Endodermal cell (in vitro differentiated cells): ENCODE measurements at places on chromosomes 5 and 9.
A peak's percentile ranks its signal among the peaks of the same experiment; 100 is the strongest.

GRCh38 chr5:72812488-72812887, 4.0 kb upstream of the TNPO1 start:
- DNase-seq, result no peak

DNA sequence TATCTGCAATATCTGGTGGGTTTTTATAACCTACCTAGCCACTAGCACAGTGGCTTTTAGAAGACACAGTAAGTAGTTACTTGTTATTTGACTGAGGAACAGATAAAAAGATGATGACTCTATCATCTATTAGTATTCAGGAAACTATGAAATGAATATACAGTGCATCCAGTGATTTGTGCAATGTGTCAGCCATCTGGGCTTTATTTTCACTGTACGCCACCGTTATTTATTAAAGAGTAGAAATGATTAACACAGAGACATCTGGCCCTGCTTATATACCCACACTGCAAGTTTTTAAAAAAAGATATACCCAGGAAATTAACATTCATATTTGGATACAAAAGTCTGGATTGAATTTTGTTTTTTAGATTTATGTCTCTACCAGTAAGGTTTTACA, 408.4 kb downstream of the PDE4D start:
- no peak for DNase-seq

DNA sequence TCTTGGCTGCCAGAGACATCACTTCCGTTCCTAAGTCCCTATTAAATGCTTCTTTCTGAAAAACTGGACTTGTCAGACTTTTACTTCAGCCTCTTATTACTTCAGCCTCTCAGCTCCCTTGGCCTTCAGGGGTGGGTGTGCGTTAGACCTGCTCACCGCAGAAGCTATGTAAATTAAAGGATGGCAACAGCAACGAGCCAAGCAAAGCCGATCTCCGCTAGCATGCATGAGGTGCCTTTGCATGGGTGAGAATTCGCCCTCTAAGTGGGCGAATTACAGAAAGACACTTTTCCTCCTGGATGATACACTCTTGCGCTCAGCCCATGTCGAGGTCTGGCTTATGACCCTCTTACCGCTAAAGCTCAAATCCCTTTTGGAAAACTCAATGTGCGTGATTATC, 10.9 kb upstream of the IL3 start:
- no peak for DNase-seq

DNA sequence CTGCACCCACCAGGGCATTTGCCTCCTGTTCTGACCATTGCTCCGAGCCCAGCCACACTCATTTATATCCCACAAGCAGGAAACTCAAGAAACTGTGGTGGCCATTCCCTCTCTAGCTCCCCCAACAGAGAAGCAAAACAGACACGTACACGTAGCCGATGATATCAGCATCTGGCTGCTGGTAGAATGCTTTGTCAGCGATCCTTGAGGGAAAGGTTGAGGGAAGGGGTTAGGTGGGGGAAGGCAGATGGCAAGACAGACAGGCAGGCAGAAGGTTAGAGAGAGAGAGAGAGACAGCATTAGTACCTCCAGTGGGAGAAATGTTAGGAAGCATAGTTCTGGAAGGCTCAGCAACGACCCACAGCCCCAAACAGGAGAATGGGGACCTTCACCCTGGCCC, 7.8 kb downstream of the HIGD2A start:
- DNase-seq, result no peak

GRCh38 chr5:108749128-108749861, 1.6 kb downstream of the FER start:
- DNase-seq, result no peak

DNA sequence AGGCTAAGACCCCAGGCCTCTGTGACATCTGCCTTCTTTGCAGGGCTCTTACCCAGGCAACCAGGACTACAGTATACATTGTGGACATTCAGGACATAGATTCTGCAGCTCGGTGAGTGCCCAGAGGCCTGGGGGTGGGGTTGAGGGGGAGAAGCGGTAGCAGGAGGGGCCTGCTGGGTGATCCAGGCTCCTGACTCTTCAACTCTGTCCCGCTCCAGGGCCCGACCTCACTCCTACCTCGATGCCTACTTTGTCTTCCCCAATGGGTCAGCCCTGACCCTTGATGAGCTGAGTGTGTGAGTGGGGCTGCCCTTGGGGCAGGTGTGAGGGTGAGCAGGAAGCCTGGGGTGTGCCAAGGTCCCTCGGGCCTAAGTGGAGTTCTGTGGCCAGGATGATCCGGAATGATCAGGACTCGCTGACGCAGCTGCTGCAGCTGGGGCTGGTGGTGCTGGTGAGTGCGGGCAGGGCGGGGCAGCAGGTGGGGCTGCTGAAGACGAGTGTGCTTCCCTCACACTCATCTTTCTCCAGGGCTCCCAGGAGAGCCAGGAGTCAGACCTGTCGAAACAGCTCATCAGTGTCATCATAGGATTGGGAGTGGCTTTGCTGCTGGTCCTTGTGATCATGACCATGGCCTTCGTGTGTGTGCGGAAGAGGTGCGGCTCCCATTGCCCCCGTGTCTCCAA, 19.8 kb downstream of the GPRIN1 start:
- no peak for DNase-seq

- DNase-seq, result no peak
These were observed 12.1 kb downstream of the FEM1C start for GRCh38 chr5:115532517-115532916.

DNA sequence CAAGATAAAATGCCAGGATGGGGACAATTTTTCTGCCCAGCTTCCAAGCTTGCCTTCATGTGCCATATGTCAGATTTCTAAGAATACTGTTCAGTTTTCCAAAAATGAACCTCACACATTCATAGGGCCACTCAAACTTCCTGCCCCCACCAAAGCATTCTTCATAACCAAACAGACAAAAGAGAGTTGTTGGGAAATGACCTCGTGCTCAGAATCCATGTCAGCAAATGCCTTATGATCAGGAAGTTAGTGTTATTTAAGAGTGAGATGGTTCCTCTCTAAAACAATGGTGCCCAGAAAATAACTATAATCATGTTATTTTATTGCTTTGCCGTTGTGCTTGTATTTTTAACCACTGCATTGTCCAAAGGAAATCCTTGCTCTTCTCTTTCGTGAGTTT, 208.2 kb downstream of the ZNF608 start:
- DNase-seq, result no peak

DNA sequence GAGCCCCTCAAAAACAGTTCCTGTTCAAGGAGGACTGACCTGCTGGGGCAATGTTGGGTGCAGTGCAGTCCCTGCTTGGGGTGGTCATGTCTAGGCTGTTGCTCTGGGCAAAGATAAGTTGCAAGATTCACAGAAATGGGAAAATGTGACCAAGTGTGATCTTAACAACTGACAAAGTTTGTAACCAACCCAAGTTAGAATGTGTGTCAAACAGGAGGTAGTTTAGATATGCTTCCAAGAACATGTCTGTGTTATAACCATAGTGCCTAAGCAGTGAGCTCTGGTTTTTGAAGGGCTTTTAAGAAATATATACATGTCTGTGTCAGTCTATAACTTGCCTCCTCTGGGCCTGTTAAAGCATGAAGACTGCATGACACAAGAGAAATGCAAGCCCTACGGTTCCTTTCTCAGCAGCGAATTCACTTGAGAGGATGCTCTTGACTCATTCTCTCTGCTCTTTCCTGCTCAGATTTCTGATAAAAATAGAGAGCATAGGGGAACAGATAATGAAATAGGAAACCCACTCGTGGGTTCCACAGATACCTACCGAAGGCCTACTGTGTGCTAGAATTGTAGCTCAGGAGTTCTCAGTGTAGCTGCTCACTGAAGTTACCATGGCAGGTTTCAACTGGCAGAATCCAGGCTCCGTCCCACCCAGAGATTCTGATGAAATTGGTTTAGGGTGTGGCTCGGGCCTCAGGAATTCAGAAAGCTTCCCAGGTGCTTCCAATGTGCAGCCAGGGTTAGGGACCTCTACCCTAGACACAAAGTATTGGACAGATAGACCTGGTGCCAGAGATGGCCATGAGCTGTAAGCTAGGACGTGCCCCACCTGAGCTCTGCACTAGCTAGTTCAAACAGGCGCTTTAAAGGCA, 52.4 kb downstream of the ARHGEF37 start:
- no peak for DNase-seq

DNA sequence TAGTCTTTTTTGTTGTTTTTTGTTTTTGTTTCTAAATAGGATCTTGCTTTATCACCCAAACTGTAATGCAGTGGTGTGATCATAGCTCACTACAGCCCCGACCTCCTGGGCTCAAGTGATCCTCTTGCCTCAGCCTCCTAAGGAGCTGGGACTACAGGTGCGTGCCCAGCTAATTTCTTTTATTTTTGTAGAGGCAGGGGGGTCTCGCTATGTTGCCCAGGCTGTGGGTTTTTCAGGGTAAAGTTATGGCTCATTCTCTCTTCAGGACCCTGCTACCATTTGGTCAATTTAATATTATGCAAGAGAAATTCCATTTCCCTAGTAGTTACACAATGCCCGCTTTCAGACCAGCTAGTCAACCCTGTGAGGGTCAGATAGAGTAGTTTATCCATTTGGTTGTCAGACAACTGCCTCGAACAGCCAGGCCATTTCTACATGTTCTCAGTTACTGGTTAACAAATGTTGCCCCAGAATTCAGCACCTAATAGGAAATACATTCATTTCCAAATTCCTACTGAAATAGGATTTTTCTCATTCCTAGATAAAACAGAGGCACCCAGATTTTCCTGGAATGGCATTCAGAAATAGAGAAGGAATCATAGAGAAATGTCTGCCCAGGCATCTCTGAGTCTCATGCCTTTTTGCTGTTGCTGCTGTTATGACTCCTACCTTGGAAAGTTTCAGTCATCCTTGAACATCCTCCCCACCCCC, 6.4 kb upstream of the GLIS3 start:
- DNase-seq, result no peak

GRCh38 chr5:103909391-103909790, 346.8 kb upstream of the NUDT12 start:
- DNase-seq, result no peak

GRCh38 chr5:95641741-95642220, 4.8 kb upstream of the RFESD start:
- DNase-seq, result no peak

GRCh38 chr5:100853582-100853981, 49.5 kb downstream of the ST8SIA4 start:
- DNase-seq, result no peak

GRCh38 chr5:76175051-76175666, 92.0 kb downstream of the SV2C start:
- peak; percentile 89 for DNase-seq

- no peak for DNase-seq
These were observed 344.7 kb upstream of the TNC start for GRCh38 chr9:115462623-115463022.

GRCh38 chr9:127968042-127968441, 12.7 kb downstream of the EEIG1 start:
- no peak for DNase-seq

GRCh38 chr5:944621-944927, 51.9 kb downstream of the TRIP13 start:
- no peak for DNase-seq

- no peak for DNase-seq
These were observed 252.9 kb upstream of the SLC24A2 start for GRCh38 chr9:20041697-20042081.

- DNase-seq, result peak; percentile 59
These were observed 1.2 kb downstream of the AK3 start for GRCh38 chr9:4739587-4740387.

GRCh38 chr5:122252319-122252718, 59.7 kb upstream of the SNCAIP start:
- peak; percentile 53 for DNase-seq

DNA sequence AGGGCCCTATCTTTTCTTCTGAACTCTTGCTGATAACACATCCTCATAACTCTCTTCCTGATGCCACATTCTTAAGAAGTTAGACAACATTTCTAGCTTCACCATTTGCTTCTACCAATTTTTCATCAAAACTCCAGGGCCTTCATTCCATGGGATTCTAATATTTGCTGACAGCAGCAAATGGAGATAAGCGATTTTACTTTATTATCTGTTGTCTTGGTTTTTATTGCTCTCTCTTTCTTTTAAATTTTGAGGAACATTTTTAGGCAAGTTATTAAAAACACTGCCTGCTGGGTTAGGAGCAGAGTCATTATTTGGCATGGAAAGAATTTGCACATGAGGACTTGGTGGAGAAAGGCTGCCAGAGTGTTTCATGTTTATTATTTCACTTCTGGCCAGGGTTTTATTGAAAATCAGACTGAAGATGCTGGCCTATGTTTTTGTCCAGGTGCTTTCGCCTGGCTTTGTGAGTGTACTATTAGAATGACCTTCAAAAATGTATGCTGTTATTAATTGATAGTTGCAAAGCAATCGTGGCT, 27.7 kb downstream of the NSG2 start:
- DNase-seq, result no peak

- DNase-seq, result peak; percentile 86
These were observed 12.6 kb upstream of the SPARC start for GRCh38 chr5:151699071-151699901.

GRCh38 chr9:112861155-112861554, 29.5 kb downstream of the SLC46A2 start:
- no peak for DNase-seq

DNA sequence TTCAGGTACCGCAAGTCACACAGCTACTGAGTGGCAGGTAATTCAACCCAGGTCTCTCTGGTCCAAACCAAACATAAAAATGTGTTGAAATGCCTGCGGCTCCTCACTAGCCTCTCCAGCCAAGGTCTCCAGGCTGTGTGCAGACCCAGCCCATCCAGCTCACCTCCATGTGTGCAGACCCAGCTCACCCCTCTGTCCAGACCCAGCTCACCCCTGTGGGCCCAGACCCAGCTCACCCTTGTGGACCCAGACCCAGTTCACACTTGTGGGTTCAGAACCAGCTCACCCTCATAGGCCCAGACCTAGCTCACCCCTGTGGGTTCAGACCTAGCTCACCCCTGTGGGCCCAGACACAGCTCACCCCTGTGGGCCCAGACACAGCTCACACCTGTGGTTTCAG, 188.0 kb upstream of the ADCY2 start:
- DNase-seq, result no peak

- DNase-seq, result no peak
These were observed 401.9 kb downstream of the ARRDC3 start for GRCh38 chr5:90981177-90981576.

- no peak for DNase-seq
These were observed 77.7 kb downstream of the HOMER1 start for GRCh38 chr5:79436224-79436623.

GRCh38 chr5:120552638-120553037, 88.5 kb downstream of the PRR16 start:
- DNase-seq, result no peak

DNA sequence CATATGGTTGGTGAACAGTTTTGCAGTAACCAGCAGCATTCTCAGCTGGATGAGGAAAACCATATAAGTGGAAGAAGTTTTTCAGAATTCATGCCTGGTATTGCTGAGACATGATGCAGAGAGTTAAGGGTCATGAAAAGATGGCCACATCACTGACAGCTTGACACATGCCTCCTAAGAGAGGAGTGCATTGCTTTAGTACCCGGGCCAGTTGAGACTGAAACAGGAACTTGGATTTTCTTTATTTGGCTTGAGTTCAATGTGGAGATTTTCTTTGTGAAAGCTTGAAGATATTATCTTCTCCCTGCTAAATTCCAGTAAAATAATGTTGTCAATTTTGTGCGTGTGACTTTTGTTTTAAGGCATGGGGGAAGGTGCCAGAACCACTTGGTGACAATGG, 35.8 kb downstream of the HACD4 start:
- no peak for DNase-seq
